ENCODE measurements at places on chromosomes 1 and 21.

DNA sequence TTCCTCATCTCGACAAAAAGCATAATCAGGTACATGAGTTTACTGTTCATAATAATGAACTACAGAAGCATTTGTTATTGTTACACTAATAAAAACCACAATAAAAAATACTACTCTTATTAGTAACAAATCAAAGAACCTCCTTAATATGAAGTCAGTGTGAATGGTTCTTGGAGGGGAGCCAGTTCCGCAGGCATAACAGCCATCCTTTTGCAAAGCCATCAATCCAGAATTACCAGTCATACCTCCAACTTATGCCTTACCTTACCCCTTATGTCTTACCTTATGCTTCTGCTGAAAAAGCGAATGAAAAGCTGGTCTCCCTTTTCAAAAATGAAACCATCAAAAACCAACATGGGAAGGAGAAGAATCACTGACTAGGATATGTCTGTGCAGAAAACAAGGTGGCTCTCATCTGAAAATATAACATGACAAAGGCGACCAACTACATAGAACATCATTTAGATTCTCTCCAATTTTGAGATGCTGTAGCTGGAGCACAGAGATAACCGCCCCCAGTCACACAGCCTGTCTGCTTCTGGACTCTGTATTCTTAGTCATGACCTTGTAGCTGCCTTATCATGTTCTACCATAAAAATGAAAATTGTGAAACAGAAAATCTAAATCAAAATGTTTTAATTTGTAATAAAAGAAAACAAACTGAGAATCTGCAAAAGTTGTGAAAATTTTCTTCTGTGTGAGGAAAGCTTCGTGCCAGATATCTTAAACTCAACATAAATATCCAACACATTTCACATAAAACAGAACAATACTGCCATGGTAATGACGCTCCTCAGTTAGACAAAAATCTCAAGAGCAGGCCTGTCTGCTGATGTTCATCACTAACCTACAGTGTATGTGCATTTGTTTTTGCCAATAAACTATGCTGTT, 438.2 kb downstream of the SMYD3 start:
- no peak for DNase-seq

- peak; percentile 97 for DNase-seq
Observed at GRCh38 chr1:115179397-115180079, 90.2 kb upstream of the TSPAN2 start.

- DNase-seq, result no peak
Observed at GRCh38 chr1:63922848-63923247, 149.0 kb downstream of the ROR1 start.

- DNase-seq, result no peak
Observed at GRCh38 chr1:192524223-192524622, 51.4 kb upstream of the RGS1 start.

DNA sequence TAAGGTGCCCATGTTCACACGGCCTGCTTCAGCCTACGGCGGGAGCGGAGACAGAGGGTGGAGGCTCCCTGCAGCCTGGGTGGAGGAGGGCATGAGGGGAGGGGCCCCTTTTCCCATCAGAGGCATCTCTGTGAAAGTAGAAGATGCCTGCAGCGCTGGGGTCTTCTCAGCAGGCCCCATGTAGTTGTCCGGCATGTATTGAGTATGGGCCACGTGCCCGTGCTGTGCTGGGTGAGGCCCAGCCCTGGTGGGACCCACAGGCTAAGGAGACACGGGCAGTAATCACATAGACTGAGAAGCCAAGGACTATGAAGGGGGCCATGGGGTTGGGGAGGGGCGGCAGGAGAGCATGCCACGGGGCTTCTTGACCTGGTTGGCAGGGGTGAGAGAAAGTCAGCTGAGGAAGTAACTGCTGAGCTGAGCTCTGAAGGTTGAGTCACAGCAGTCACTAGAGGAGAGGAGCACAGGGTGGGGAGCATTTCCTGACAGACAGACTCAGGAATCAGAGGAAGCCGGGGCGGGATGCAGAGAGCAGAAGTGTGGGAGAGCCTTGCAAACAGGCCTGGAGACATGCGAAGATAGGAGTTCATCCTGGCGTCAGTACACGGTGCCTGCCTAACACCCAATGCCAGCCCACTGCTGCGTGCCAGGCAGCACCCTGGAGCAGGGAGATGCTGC, 21.6 kb downstream of the PSEN2 start:
- DNase-seq, result peak; percentile 35

DNA sequence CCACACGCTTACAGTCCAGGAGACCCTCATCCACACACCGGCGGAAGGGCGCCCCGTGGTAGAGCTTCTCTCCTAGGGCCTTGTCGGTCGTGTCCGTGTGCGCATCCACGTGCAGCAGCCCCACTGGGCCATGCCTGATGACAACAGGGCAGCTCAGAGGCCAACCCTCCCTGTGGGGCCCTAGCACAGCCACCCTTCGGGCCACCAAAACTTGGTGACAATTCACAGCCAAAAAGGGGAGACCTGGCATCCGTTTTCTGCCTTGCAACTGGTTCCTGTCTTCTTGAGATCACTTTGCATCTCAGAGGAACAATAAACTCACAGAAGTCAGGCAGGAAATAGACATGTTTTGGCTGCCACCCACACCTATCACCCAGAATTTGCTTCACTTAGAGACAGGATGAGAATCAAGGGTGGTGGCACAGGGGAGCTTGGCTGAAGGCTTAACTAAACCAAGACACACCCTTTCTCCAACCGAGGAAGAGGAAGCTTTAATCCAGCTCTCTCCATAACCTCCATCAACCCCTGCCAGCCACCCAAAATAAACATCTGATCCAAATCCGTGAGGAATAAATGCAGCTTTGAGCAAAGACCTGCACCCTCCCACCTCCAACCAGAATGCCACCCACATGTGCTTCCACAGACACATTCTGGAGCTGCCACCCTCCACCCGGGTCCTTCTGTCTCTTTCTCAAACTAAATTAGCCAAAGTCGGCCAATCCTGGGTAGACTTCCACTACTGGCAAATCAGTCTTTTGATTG, 5.7 kb downstream of the AGMAT start:
- no peak for DNase-seq

GRCh38 chr1:244157731-244158438, 106.8 kb downstream of the ZBTB18 start:
- peak; percentile 17 for DNase-seq

- DNase-seq, result no peak
Observed at GRCh38 chr1:86821956-86822355, 92.0 kb downstream of the SELENOF start.

DNA sequence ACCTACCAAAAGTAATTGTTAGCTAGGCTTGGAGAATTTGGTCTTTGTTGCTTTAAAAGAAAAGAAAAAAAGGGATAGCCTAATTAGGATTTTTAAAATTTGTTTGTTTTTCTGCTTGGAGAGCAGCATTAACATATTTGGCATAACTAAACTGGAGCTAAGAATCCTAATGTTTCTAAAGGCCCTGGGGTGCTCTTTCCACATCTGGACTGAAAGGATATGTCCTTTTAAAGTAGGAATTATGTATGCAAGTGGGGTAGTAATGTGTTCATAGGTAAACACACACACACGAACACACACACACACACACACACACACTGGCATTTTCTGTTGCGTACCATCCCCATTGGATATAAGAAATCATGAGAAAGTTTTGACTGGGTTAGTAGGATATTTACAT, 113.9 kb downstream of the KCTD3 start:
- no peak for DNase-seq

DNA sequence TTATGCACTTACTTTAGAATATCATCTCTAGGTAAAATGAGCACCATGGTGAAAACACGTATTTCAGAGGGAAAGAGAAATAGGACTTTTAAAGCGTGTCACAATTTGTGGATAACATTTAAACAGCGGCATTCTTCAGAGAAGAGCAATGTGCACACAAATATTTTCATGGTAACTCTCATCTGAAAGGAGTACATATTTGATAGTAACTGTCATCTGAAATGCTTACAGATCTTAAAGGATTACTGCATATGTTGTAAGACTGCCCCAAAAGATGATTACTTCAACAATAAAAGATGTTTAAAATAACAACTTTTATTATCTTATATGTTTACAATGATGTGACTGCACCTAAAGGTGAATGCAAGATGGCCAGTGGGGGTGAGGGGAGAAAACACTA, 408.8 kb downstream of the PLA2G4A start:
- DNase-seq, result peak; percentile 45

DNA sequence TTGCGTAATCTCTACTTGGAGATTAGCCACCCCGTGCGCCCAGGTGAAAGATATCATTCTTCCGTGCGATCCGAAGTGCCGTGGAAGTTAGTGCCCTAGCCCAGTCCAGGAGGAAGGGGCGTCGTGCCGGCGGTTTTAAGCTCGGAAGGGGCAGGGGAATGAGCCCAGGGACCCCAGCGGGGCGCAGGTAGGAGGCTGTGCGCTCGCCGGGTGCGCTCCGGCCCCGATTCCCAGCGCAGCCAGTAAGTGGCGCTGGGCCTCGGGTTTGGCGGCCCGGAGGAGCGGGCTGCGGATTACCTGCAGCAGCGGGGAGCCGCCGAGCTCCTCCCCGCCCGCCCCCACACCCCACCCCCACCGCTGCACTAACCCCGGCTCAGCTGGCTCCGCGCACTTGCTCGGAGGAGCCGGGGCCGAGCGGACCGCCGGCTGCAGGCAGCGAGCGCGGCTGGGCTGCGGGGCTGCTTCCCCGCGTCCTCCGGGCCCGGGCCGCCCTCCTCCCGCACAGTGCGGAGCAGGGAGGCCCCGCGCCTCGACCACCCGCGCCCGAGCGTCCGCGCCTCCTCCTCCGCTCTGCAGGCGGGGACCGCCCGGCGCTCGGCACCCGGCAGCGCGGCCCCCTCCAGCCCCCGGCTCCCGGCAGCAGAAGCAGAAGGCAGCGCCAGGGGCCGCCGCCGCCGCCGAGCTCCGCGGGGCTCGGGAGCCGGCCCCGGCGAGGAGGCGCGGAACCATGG, at the start of gene RYR2:
Gene RYR2 (plus strand): TSS at position 390 of the 731 bp plus-strand sequence. CDS start 338 bp downstream, at position 728.
- no peak for DNase-seq

- DNase-seq, result no peak
Observed at GRCh38 chr21:15735409-15735808, 5.6 kb downstream of the USP25 start.

- DNase-seq, result peak; percentile 71
Observed at GRCh38 chr1:111769517-111770146, 13.9 kb downstream of the DDX20 start.

DNA sequence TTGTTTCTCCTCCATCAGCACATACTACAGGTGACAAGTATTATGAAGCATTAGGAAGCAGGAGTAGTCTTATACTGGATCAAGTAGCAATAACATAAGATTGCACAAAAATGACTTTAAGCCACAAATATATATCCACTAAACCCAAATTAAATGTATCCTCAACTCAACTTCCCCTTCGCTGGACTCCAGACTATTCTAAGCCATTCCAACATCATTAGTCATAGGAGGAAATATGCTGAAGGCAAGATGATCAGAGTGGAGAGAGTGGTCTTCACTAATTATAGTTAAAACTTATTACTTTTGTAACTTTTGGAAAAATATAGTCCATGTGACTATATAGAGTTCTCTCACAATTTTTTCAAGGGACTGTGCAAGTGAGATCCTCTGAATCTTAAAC, 390.7 kb upstream of the ZP4 start:
- DNase-seq, result peak; percentile 49

DNA sequence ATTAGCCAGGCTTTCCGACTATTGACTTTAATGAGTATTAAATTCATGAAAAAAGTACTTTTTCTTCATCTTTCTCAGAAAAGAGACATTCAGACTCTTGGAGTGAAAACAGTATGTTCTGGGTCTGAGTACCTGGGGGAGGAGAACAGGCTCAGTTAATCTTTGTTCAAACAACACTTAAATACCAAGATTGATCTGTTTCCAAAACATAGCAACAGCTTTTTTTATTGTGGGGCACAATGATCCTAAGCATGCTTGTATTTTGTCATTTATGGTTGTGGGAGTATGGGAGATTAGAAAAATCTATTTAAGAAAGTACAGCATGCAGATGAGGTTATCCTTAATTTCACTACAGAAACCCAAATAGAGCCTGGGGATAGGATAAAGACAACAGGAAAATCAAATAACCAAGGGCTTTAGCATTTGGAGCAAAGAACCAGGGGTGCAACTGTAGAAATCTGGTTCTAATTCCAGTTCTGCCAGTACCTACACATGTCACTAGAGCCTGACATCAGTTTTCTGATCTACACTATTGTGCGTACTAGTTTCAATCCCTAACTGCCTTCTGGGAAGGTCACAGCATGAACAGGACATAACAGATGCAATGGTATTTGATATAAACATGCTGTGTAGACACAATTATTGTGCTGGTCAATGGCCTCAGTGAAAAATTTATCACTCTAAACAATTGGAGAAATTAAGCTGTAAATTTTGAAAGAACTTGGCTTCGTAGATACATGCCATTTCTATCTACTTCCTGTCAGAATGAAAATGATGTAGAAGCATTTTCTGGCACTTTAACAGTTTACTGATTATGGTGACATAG, 91.2 kb downstream of the KCNK1 start:
- no peak for DNase-seq

GRCh38 chr1:53572065-53572814, 113.0 kb downstream of the DMRTB1 start:
- peak; percentile 70 for DNase-seq

DNA sequence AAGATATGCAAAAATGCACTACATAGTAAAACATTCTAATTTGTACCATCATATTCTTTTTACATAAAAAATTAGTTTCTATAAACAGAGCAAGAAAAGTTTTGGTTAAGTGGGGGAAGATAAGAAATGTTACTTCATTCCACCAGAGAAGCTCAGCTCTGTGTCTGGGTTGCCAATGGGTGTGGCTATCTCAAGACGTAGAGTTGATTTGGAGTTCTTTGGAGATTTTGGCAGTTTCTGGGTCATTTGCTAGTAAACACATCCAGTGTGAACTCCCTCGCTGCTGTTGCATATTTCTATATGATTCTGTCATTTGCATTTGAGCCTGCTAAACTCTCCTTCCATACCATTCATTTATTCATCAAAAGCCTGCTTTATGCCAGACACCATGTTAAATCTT, 7.2 kb downstream of the RGL1 start:
- no peak for DNase-seq

DNA sequence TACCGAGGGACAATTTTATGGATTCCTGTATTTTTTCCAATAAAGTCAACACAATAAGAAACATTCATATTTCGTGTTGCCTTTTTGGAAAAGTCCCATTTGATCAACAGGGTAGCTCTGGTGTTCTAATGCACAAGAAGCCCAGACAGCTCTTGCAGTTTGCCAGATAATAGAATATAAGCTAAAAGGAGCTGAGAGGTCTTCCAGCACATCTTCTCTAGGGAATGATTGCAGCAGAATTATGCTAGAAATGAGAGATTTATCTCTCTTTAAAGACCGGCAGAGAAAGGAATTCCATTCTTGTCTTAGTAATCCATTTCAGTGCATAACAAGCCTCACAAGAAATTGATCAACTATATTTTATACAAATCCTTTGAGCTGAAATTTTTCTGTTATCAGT, 25.0 kb upstream of the DDX59 start:
- DNase-seq, result no peak

GRCh38 chr1:187878883-187879282, 1050.1 kb downstream of the PLA2G4A start:
- DNase-seq, result no peak

- DNase-seq, result no peak
Observed at GRCh38 chr1:30665216-30666010, 58.0 kb downstream of the MATN1 start.

Measured in fibroblast of skin of right biceps (primary cell).